ENCODE measurements at places on chromosomes 4 and X. TPM values are rescaled to one million over a fixed set of nuclear protein-coding genes. Genes with fewer than 3 reads are reported as not detected.

DNA sequence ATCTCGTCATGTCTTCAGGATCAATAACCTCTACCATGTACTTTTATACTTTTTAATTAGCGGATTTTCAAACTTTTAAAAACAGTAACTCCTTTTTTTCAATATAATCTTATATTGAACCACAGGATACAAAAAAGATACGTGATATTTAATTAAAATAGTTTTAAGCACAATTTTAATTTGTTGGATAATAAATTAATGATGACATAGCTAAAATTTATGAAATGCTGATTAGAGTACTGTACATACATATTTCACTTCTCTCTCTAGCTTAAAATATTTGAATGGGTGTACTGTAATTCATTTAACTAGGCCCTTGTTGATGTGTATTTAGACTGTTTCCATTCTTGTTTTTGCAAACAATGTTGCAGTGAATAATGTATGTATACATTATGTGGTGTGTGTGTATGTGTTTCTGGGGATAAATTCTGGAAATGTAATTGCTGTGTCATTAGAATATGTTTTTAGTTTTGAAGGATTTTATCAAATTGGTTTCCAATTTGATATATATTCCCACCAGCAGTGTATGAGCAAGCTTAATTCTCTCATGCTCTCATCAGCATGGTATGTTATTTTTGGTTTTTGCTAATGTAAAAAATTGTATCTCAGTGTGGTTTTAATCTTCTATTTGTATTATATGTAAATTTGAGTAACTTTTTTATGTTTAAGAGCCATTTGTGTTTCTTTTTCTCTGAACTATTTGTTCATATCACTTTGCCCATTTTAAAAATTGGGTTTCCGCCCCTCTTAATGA, 66.4 kb downstream of the CDKL5 start:
- DNase-seq, result no peak

The AVPR2 gene
- polyA plus RNA-seq, result not detected

DNA sequence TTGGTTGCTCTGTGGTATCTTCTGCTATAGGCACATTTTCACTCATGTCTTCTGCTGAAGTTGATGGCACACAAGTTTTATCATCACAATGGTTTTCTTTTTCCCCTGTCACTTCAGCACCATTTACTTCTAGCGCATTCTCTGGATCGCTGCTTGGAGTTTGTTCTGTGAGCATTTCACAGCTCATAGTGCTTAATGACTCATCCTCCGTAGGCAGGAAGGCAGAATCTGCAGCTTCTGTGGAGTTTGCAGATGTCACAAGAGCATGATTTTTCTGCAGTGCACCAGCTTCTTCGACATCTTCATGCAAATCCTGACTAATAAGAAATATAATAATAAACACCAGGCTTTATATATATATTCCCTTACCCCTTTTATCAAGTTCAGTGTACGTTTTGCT, 83.6 kb downstream of the CHM start:
- DNase-seq, result no peak

DNA sequence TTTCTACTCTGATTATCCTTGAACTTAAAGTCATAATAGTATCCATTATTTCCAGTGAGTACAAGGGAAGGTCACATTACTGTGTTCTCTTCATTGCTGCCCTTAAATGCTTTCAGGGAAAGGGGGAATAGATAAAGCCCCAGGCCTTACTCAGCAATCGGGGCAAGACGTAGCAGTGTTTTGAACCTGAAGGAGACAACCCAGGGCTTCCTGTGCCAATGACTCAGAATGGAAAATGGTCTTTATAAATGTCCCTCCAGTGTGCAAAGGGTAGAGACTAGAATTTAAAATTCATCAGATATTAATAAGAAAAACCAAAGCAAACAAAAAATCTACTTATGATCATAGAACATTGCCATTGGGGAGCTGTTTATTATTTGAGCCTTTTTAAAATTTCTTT, 23.7 kb downstream of the TLR8 start:
- no peak for DNase-seq

GRCh38 chr4:158327525-158327924, 117.2 kb downstream of the TMEM144 start:
- no peak for DNase-seq

The ING2 gene
- polyA plus RNA-seq, result 8.4 TPM

The WNK3 gene
- polyA plus RNA-seq, result not detected

GRCh38 chr4:154818230-154818629, 37.2 kb downstream of the RBM46 start:
- DNase-seq, result no peak

The NKX3-2 gene
- not detected for polyA plus RNA-seq

- no peak for DNase-seq
These were observed 383.7 kb downstream of the IDS start for GRCh38 chrX:149121206-149121920.

The TBX22 gene
- not detected for polyA plus RNA-seq

The COX7B2 gene
- not detected for polyA plus RNA-seq

DNA sequence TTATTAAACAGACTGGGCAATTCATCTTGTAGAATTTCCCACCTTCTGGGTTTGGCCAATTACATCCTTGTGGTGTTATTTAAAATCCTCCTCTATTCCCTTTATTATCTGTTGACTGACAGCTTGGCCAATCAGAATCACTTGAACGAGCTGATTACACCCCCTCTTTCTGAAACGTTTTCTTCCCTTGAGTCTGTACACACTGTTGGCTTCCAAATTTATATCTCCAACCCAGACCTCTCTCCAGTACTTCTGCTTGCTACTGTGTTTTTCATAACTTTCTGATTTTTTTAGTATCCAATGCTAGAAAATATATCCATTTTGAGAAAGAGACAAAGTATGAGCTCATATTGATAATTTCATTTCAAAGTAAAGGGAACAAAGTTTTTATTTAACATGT, 14.8 kb downstream of the CD38 start:
- no peak for DNase-seq

GRCh38 chr4:53790286-53790685, 199.0 kb upstream of the LNX1 start:
- no peak for DNase-seq

The PFKFB1 gene
- not detected for polyA plus RNA-seq

The SHROOM3 gene
- not detected for polyA plus RNA-seq

GRCh38 chr4:78477276-78477675, 74.3 kb upstream of the ANXA3 start:
- DNase-seq, result no peak

DNA sequence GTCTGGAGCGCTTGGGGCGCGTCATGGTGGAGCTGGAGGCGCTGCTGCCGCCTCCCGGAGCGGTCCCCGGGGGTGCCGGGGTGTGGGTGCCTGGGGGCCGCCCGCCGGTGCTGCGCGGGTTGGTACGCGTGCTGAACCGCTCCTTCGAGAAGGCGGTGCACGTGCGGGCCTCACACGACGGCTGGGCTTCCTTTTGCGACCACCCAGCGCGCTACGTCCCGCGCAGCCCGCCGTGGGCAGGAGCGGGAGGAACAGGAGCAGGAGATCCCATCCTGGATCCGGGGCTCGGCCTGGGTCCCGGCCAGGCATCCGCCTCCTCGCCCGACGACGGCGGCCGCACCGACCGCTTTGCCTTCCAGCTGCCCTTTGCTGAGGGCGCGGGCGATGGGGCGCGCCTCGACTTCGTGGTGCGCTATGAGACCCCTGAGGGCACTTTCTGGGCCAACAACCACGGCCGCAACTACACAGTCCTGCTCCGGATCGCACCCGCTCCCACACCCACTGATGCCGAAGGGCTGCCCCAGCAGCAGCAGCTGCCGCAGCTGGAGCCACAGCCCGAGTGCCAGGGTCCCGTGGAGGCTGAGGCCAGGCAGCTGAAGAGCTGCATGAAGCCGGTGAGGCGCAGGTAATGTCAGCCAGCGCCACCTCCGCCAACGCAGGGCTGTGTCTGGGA, 792 bp downstream of the PPP1R3F start:
- DNase-seq, result no peak

The ADH5 gene
- 126 TPM for polyA plus RNA-seq

GRCh38 chrX:82218361-82218760, 1016.5 kb downstream of the SH3BGRL start:
- DNase-seq, result peak; percentile 9

The TFE3 gene
- 9.0 TPM for polyA plus RNA-seq

- no peak for DNase-seq
These were observed 68.7 kb downstream of the CXXC4 start for GRCh38 chr4:104425948-104426347.

The PIGA gene
- 3.9 TPM for polyA plus RNA-seq

The RS1 gene
- polyA plus RNA-seq, result not detected

DNA sequence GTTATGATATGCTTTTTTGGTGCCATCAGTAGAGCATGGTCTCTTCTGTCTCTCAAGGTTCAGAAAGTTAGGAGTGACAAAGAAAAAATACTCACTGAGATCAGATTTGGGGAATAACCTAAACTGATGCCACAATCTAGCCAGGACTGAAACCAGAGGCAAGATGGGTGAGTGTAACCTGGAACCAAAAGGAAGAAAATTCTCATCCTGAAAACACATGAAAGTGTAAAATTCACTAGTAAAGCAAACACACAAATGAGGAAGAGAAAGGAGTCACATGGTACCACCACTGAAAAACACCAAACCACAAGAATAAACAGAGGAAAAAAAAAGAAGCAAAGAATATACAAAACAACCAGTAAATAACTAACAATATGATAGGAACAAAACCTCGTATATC, 96.4 kb downstream of the ANXA10 start:
- DNase-seq, result no peak

DNA sequence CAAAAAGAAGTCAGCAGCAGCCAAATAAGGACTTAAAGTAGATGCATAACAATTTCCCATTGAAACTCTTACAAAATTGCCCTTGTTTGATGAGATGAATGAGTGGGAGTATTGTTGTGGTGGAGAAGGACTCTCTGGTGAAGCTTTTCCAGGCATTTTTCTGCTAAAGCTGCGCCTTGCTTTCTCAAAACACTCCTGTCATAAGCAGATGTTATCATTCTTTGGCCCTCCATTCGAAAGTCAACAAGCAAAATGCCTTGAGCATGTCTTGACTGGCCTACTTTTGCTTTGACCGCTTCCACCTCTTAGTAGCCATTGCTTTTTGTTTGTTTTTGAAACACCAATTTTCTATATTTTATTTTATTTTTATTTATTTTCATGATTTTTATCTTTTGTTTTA, 340.9 kb upstream of the FGF13 start:
- DNase-seq, result no peak

DNA sequence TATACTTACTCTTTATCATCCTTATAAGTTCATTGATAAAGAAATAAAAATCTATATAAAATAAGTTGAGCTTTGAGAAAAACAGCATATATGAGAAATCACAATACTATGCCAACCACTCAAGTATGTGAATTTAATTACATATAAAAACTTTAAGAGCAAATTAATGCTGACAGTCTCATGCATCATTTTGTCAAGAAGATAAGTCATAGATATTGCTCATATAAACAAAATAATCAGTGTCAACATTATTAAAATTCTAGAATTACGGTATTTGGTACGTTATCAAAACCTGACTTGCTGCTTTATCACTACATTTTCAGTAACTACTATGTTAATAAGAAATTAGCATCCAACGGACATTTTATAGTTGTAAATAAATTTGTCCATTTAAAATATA, 111.2 kb downstream of the FBXO8 start:
- no peak for DNase-seq

- no peak for DNase-seq
These were observed 62.8 kb downstream of the CCSER1 start for GRCh38 chr4:90189946-90190345.

DNA sequence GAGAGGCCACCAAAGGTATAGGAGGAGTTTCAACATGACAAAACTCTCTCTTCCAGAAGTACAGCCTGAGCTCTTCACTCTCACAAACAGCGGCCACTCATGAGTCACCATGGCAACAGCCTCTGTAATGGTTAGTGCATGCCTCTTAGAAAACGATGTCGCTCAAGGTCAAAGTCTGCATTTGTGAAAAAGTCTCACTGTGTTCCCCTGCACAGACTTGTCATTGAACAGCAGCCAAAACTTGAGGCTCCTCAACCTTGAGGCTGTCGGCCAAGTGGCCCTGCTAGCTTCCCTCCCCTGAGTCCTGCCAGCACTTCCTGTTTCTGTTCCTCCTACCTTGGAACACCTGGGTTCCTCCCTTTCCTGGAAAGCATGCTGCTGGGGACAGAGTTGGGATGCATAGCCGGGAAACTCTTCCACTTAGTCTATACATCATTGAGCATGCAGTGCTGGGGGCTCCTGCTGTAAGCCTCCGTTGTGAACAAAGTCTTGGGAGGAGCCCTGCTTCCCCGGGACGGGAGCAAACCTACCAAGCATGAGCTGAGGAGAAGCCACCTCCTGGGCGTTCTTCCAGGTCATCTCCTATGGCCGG, 66.6 kb downstream of the ING2 start:
- no peak for DNase-seq

- DNase-seq, result no peak
These were observed 249.6 kb downstream of the SNCA start for GRCh38 chr4:89587364-89587763.

Data from immature natural killer cell (primary cell).